GM04504 (cell line): ENCODE measurements at places on chromosomes 2 and 18.

GRCh38 chr2:41949883-41950665, 97.7 kb upstream of the PKDCC start:
- DNase-seq, result no peak

DNA sequence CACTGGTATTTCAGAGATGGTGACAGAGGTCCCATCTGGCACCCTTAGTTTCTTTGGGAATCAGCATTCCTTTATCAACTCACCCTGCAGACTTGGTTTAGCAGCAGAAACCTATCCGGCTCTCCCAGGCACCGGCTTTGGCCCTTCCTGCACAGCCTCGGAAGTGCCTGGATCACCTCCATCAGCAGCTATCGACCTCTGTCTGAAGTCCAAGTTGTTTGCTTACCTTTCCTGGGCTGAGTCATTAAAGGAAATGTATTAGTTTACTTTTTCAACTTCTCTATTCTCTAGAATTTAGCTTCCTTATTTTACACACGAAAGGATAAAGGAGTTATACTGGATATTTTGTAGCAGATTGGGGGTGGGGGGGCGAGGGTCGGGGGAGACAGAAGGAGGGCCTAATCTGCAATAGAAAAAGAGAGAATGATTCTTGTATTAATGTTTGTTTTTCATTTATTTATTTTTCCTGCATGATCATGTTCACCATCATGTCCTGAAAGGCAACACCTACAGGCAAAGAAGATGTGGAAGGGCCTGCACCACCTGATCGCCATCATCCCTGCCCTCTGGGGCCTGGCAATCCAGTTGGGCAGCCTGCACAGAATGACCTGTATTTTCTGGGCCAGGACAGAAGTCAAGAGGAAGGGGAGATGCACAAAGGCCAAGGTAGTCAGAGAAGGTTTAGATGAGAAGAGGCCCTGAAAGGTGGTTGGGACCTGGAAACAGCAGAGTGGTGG, 22.1 kb upstream of the MAT2A start:
- DNase-seq, result no peak

- DNase-seq, result peak; percentile 28
Measured at GRCh38 chr2:159185401-159186130, 100.9 kb downstream of the WDSUB1 start.

GRCh38 chr2:75647771-75648170, 1.2 kb downstream of the MRPL19 start:
- no peak for DNase-seq

GRCh38 chr2:109128616-109129355, at the start of gene SH3RF3:
Gene SH3RF3, plus strand, starts transcription at chr2:109129205.
- no peak for DNase-seq

- DNase-seq, result no peak
Measured at GRCh38 chr2:135074216-135074615, 22.1 kb downstream of the RAB3GAP1 start.

- no peak for DNase-seq
Measured at GRCh38 chr2:37838541-37839167, 86.4 kb upstream of the RMDN2 start.

DNA sequence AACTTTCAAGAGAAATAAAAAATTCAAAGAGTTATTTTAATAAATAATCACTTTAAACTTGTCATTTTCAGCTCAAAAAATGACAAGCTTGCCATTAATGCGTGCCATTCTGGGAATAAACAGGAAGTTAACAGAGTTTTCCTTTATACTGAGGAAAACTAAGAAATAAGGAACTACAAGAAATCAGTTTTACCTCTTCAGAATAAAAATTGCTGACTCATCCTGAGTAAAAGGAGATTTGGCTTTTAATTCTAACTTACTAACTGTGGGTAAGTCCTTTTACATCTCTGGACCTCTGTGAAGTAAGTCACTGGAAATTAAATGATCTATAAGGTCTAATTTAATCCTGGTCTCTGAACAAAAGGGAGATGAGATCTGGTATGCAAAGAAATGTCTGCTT, 16.1 kb downstream of the CEBPZ start:
- DNase-seq, result no peak

- DNase-seq, result no peak
Measured at GRCh38 chr2:88195246-88195645, 25.1 kb downstream of the THNSL2 start.

DNA sequence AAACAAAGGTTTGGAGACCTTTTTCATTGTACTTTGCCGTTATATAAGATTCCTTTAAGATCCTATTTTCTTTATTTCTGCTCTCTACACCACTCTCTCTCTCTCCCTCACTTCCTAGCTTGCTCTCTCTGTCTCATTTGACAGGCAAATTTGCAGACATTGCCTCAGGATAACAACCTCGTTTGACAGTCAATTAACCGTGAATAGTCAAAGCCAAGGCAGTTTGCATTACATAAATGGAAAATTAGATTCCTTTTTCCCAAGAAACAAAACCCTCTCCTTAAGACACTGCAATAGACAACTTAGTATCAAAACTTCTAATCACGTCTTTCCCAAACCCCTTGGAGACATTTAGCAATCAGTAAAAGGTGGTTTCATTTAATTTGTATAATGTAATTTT, 7.4 kb downstream of the SKOR2 start:
- DNase-seq, result no peak

DNA sequence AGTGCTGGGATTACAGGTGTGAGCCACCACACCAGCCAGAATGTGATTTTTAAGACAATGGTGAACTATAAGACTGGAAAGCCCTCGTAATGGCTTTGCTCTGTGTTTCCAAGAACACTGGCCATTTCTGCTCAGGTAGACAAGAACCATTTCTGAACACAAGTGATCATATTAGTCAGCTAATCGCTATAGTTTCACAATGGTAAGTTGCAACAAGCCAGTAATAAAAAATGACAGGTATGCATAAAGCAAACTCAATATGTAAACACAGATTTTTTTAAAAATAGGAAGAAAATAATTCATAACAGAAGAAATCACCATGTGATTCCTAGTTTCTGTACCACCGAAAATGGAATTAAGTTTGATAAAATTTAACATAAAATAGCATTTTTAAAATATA, 166.5 kb downstream of the THADA start:
- DNase-seq, result no peak

DNA sequence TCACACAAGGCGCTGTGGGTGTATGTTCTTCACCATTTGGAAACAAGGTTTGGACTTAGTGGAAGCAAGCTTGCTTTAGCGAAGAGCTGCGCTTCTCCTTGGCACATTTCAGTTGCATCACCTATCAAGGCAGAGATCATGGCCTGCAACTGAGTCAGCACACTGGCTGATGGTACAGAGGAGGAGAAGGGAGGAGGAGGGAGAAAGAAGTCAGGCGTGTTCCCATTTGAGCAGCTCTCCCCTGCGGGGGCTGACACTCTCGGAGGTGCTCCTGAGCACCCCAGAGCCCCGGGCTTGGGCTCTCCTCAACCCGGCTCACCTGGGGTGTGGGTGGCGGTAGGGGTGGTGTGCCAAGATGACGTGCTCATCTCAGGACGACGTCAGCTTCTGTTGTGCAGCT, 6.0 kb upstream of the SERPINB5 start:
- DNase-seq, result no peak

DNA sequence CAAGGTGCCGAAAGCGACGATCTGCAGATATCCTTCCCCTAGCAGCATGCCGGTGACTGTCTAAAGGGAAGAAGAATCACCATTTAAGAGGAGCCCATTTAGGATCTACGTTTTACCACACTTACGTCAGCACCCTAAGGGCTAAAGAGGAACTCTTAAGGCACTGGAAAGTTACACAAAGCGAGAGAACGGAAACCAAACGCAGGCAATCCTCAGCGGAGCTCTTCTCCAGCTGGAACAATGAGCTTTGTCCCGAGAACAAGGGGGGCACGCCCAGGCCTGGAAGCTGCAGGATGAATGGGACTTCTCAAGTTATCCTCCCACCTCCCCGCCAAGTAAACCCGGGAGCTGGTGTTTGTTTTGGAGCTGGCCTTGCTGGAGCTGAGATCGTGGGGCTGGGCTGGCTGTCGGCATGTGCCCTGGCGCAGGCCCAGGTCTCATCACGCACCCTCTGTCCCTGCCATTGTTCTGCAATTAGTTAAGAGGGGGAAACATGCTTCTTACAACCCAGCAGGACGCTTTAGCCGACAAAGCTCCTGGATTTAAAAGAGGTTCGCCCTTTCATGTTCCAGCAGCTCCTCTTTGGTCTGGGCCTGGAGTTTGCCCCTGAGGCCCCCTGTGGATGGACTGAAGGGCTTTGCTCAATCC, 36.4 kb downstream of the PXDN start:
- peak; percentile 76 for DNase-seq

GRCh38 chr2:208872591-208872990, 466.0 kb downstream of the PTH2R start:
- DNase-seq, result no peak

GRCh38 chr2:42195559-42195958, 26.4 kb downstream of the EML4 start:
- DNase-seq, result no peak

GRCh38 chr2:189024901-189025618, 50.9 kb downstream of the COL3A1 start:
- no peak for DNase-seq

- DNase-seq, result no peak
Measured at GRCh38 chr2:202376460-202377206, 506 bp downstream of the BMPR2 start.

- DNase-seq, result no peak
Measured at GRCh38 chr2:61786876-61787275, 67.0 kb downstream of the FAM161A start.
